AG04449 (cell line): ENCODE measurements at places on chromosomes 7 and 10.

DNA sequence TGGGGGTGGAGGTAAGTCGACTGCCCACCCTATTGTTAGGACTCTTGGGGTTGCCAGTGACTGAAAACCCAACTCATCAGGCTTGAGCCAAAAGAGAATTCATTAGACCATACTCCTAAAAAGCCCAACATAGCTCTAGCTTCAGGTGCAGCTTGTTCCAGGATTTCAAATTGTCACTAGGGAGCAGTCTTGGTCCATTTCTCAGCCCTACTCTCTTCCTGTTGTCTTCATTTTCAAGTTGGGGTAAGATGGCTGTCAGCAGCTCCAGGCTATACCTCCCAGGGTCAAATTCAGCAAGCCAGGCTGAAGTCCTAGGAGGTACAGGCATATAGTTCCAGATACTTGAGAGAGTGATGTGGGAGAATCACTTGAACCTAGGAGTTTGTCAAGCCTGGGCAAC, 14.9 kb upstream of the COL13A1 start:
- no peak for DNase-seq

DNA sequence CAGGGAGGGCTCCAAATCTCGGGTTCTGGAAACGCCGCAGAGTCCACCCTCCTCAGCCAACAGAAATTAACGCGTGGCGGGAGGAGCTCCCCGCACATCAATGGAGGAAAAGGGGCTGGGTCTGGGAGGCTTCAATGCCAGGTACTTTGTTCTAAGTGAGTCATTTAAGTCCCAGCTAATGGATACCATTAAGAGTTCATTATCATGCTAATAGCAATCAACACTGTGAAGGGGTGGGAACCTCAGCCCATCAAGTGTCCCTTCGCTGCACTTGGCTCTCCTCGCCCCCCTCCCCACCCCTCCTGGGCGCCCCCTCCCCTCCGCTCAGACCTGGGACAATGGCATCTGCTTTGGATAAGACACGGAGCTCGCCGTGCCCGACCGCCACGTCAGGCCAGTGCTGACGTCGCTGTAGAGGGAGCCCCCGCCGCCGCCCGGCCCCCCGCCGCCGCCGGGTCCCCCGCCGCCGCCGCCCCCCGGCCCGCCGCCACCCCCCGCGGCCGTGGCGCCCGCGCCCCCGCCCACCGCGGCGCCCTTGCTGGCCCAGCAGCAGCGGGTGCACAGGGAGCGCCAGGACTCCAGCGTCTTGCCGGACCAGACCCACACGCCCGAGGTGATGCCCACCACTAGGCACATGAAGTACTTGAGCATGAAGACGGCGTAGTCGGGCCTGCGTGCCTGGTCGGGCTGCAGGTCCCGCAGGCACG, 2.9 kb downstream of the FZD8 start:
- no peak for DNase-seq

DNA sequence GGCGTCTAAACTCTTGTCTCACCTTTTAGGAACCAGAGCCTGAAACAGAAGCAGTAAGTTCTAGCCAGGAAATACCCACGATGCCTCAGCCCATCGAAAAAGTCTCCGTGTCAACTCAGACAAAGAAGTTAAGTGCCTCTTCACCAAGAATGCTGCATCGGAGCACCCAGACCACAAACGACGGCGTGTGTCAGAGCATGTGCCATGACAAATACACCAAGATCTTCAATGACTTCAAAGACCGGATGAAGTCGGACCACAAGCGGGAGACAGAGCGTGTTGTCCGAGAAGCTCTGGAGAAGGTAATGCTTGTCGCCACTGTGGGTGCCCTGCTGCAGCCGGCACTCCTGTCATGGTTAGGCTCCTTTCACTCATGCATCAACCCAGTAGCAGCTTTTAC, 113.1 kb downstream of the ZMYND11 start:
- no peak for DNase-seq

DNA sequence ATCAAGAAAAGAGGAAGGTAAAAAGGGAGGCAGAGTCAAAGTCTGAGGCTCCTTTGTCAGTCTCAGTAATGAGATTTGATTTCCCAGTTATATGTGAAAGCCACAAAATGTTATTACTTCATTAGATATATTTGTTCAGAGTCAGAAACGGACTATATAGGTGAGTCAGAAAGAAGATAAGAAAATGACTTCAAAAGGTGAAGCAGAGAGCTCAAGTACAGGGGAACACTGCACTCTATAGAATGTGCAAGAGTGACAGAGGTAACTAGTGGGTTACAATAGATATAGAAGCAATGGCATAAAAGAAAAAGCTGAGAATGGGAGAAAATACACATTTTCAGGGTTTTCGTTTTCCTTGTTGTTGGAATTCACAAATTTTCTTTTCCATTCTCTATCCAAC, 43.3 kb downstream of the DGKB start:
- DNase-seq = no peak

DNA sequence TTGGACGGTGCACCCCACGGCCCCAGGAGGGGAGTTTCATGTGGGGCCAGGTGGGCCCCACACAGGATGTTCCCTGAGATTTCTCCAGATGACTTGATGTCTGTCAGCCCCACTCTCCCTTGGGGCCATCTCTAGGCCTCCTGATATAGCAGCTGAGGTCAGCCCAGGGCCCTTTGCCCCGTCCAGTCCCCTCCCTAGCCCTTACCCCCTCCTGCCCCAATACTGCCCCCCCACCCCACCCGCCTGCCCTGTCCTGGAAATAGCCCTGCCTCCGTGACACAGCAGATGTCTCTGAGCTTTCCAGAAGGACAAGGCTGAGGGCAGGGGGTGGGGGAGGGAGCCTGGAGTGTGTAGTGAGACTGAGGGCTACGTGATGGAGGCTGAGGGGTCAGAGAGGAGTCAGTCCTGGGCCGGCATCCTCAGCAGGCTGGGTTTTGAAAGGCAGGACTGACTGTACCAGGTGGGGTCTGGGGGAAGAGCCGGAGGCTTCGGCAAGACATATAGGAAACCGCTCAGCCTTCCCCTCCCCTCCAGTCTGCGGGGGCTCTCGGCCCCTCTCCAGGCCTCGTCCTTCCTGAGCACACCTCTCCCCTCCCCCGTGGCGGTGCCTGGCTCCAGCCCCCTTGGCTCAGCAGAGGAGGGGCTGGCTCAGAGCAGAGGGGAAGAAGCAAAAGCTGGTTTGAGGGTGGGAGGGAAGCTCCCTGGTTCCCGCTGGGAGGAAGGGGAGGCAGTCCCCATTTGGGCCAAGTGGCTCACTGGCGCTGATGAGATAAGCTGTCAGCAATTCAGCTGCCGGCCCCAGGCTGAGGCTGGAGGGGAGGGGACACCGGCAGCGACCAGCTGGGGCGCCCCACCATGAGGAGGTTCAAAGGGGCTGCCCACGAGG, 2.0 kb downstream of the FLNC start:
- no peak for DNase-seq

DNA sequence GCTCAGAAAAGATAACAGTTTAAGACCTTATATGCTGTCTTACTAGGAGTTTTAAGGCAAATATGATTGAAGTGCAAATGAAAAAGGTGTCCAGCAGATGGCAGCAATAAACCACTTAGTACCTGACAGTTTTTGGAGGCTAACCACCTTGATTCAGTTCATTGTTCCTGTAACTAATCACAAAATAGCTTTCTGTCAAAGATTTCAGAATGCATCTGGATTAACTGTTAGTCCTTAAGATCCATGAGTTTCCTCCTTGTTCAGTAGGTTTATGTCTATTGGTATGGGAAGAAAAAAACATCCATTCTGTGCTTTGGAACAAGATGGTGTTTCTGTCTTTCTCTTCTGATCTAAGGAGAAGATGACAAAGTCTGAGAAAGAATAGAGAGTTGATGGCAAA, 46.6 kb downstream of the CCSER2 start:
- peak; percentile 19 for DNase-seq

- DNase-seq = no peak
Observed at GRCh38 chr10:49643241-49644034, 29.6 kb downstream of the CHAT start.

DNA sequence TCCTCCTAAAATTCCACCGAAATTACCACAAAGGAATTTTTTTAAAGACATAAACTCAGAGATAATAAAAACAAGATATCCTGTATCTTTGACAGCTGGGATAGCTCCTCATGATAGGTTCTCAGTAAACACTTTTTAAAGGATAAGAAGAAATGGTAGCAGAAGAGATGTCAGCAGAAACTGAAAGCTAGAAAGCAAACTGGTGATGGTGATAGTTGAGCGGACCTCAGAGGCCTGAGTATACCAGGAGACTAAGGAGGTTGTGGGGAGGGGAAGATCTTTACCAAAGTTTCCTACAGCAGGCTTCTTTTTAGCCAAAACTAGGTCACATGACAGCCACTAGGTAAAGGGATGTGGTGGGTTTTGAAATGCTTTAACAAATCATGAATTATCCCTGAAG, 22.5 kb downstream of the PCGF5 start:
- no peak for DNase-seq

DNA sequence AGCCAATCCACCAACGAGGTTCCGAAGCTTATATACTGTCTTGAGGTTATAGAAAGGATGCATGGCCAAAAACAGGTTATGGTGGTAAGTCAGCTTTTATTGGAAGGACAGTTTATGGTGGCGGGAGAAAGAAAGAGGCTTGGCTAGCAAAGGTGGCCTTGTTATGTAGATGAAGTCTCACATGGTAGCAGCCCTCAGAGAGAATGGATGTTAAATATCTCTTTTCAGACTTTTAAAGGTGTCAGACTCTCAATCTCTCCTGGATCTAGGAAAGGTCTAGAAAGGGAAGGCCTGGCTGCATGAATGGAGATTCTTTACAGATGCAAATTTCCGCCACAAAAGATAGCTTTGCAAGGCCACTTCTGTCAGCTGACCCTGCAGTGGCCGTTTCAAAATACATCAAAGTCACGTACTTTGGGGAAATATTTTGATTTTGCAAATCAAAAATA, 333.8 kb downstream of the GALNT17 start:
- no peak for DNase-seq

GRCh38 chr10:14625765-14626525, 148.8 kb downstream of the FAM107B start:
- DNase-seq = no peak

GRCh38 chr10:116133634-116134033, 139.4 kb downstream of the GFRA1 start:
- no peak for DNase-seq

DNA sequence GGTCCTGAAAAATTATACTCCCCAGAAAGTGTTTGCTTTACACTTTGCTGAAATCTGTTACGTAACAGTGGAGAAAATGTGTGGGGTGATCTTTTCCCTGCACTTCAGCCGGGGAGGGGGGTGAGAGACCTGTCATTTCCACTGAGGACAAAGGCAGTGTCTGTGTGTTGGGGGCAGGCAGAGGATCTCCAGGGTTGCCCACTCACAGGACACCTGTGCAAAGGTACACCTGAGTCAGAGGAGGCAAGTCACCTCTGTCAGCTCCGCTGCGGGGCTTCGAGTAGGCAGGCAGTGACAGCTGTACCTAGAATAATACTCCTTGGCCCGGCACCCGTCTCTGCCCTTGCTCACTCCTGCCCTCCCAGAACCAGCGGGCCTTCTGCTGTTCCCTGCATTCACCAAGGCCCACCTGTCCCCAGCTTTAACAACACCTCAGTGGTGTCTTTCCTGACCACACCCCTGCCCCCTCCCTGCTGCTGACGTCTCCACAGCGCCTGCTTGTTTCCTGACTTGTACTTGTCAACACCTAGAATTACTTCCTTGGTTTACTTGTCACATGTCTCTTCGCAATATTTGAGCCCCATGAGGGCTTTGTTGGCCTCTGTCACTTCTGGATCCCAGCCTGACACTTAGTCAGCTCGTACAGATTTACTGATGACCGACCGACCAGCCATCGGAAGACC, 159.2 kb downstream of the NEURL1 start:
- DNase-seq = no peak

GRCh38 chr7:16818732-16819131, 13.9 kb upstream of the AGR2 start:
- no peak for DNase-seq

DNA sequence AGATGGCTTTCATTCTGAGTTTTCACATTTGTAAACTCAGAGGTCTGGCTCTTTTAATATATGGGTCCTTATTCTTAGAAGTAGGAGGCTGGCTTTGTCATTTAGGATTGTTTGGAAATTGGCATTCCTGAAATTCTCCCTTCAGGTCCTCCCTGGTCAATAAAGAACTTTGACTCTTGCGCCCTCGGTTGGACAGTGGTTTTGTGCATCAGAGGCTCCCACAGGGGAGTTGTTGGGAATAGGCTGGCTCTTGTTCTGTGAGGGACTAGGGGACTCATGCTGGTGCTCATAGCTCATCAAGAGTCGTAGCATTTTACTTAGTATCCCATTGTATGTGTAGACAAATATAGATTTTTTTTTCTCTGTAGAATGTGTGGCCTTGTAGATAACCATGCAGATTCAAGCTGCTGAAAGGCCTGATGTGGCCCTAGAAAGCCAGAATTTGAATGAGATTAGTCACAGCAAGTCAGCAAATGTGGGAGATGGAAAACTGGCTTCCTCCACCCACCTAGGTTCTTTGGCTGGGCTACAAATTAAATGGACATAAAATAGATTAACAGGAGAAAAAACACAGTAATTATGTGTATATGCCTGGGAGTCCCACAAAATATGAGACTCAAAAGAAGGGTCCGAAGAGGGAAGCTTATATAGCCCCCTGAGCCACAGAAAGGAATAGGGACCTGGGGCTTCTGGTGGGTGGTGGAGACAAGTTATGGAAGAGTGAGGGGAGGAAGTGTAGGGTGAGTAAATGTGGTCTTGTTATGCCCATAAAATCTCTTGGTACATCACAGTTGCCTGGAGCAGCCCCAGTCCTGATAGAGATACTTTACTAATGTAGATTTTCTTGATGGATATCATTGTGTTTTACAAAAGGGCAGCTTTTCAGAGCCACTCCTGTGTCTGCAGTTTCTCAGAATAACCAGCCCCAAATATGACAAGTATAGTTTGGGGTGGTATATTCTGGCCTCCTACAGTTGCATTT, 94.6 kb upstream of the BTBD16 start:
- DNase-seq = no peak

- DNase-seq = peak; percentile 41
Observed at GRCh38 chr7:12646139-12646538, 41.3 kb upstream of the ARL4A start.

DNA sequence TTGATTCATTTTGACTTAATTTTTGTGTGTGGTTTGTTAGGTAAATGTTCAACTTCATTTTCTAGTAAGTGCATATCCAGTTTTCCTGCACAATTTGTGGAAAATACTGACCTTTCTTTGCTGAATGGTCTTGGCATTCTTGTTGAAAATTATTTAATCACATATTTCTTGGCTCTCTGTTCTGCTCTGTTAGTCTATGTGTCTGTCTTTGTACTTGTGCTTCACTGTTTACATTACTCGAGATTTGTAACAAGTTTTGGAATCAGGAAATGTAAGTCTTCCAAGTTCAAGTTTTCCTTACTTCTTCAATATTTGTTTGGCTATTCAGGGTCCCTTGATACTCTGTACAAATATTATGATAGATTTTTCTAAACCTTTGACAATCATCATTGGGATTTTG, 838.2 kb upstream of the POM121L12 start:
- no peak for DNase-seq

DNA sequence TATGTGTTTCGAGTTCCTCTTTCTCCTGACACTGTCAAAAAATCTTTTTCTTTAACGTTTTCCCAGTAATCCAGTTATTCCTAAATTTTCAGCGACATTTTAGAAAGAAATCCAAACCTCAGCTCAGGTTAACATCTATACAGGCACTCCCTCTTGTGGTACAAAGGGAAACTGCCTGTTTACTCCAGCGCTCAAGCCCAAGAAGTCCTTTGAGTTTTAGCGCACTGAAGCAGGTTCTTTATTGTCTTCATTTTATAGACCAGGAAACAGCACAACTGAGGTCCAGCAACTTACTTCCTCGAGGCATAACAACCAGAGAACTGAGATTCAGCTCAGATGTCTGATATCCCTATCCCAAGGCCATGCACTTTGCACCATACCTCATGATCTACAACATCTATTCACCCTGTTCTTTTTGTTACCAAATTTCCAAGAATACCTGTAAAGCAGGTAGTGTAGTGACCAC, 287.2 kb upstream of the MKLN1 start:
- no peak for DNase-seq
